ENCODE measurements at places on chromosomes 5 and 9.

DNA sequence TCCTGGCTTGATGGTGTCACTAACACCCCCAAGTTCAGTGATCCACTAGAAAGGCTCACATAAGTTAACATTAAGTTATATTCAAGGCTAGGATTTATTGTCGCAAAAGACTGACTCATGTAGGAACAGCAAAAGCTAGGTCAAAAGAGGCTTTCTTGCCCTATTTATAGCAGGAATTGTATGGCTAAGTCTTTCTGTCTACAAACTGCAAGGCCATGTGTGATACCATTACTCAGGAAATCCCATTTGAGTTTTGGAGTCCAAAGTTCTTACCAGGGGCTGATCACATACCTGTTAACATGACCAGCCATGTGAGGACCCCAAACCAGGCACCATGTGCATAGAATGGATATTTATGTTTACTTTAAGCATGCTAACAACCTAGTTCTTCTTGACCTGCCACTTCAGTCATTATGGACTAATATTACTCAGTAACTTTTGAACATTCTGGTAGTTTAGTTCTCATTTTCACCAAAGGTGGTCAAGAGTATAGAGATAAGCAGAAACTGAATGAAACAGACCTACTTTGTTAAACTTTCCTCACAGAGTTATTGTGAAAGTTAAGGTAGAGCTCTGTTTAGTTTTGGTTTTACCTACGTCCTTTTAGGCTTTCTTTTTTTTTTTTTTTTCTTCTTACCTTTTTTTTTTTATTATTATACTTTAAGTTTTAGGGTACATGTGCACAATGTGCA lies 281.1 kb downstream of the FER start:
- DNase-seq, result no peak

GRCh38 chr9:94882966-94883641 lies 156.6 kb downstream of the AOPEP start:
- DNase-seq, result no peak

- no peak for DNase-seq
Measured at GRCh38 chr9:73871636-73872035, 625.5 kb upstream of the RORB start.

DNA sequence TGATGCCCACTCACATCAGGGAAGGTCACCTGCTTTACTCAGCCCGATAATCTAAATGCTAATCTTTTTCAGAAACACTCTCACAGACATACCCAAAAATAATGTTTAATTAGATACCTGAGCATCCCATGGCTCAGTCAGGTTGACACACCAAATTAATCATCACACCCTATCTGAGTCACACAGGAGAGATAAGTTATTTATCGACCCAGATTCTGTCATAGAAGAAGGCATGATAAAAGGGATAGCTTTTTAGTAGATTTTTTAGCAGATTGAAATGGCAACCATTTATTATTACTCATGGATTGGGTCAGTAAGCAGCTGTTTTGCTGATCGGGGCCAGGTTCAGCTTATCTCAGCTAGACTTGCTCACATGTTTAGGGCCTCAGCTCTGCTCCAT lies 97.8 kb upstream of the TYRP1 start:
- no peak for DNase-seq

DNA sequence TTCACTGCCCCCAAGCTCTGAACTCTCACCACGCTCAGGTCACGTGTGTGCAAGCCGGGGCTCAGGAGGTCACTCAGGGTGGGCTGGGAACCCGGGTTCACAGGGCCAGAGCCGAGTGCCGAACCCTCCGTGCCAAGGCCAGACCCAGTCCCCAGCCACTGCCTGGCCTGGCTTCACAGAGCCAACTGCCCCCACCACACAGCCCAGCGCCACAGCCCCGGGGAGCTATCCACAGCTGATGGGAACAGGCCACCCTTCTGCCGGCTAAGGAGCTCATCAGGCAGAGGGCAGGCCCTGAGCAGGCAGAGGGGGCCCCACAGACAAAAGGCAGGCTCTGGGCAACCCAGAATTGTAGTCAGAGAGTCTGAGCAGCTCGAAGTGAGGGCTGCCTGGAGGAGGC lies 117.0 kb downstream of the VAV2 start:
- no peak for DNase-seq

DNA sequence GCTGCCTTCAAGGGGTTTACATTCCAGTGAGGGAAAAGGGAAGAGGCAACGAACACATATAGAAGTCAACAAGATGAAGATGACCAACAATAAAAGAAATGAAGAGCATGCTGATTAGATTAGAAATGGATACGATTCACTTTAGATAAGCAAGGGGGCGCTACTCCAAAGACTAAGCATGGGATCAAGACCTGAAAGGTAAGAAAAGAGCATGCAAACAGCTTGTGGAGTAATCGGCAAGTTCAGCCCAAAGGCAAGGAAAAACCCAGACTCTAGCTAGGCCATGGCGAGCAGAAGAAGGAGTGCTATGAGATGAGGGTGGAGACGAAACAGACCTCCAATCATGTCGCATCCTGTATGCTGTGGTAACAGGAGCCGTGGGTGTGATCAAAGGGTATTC lies 124.4 kb downstream of the FANCC start:
- no peak for DNase-seq

GRCh38 chr9:36036780-36037548 lies at the start of gene RECK:
TSS of gene RECK (plus strand) at chr9:36036913. CDS start at chr9:36036999, 86 bp downstream.
- DNase-seq, result peak; percentile 68

GRCh38 chr5:33340195-33340594 lies 100.6 kb upstream of the TARS1 start:
- no peak for DNase-seq

GRCh38 chr9:110028271-110028670 lies 179.7 kb downstream of the C9orf152 start:
- no peak for DNase-seq

GRCh38 chr5:131245948-131246347 lies 17.9 kb upstream of the CDC42SE2 start:
- DNase-seq, result no peak

- DNase-seq, result no peak
Measured at GRCh38 chr9:93864032-93864431, 91.1 kb downstream of the BARX1 start.

- no peak for DNase-seq
Measured at GRCh38 chr5:176353533-176353932, 8.0 kb downstream of the KIAA1191 start.

GRCh38 chr5:58804291-58804690 lies 221.4 kb downstream of the RAB3C start:
- no peak for DNase-seq

DNA sequence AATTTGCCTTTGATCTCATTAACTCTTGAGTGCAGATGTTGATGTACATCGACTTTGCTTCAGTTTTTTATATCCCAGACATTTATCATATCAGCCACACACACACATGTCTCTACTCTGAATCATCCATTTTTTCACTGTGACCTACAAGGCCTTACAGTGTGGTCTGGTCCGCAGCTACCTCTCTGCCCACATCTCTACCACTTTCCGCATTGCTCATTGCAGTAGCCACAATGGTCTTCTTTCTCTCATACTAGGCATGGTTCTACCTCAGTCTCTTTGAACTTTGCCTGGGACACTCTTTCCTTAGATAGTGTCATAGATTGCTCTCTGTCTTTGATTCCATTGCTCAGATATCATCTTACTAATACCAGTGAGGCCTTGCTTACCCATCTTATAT lies 87.9 kb upstream of the FSD1L start:
- DNase-seq, result no peak

DNA sequence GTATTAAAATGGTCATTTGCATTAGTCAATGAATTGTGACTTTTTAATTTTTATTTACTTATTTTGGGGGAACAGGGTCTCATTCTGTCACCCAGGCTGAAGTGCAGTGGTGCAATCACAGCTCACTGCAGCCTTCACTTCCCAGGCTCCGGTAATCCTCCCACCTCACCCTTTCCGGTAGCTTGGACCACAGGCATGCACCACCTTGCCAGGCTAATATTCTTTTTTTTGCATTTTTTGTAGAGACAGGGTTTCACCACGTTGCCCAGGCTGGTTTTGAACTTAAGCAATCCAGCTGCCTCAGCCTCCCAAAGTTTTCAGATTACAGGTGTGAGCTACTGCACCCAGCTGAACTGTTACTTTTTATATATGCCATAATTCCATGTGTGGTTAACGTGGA lies 143.4 kb downstream of the FBXL17 start:
- DNase-seq, result no peak

DNA sequence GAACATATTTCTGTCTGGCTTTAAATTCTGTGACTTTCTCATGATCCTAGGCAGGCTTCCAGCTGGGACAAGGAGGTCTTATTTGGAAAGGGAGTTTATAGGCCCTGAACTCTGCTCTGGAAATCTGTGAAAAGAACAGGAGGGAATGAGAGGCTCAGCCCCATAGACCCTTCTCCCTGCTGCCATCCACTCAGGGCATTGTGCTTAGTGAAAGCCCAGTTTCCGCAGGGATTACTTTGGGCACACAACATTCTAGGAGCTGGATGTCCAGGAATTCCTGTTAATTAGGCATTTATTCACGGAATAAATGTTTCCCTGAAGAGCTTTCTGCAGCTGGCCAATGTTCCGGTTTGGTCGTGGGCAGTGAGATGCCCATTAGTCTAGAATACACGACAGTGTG lies 32.7 kb upstream of the COL15A1 start:
- no peak for DNase-seq

DNA sequence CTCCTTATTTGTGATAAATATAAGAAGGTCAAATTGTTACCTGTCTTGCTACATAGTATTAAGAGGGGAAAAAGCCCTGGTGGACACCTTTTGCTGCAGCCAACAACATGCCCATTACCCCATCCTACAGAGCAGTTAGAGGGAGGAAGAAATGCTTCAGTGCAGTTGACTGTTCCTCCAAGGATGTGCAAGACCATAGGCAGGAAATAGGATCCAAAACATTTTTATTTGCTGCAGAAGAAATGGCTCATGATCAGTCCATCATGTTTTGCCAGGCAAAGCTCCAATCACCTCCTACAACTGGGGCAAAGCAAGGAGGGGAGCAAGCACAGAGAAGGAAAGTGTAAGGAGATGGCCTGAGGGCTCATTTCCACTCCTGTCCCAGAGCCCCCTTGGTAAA lies 399.1 kb upstream of the PIK3R1 start:
- DNase-seq, result no peak

GRCh38 chr9:27131731-27132130 lies 22.7 kb downstream of the TEK start:
- DNase-seq, result no peak

- DNase-seq, result peak; percentile 16
Measured at GRCh38 chr5:72347801-72348308, 27.7 kb downstream of the PTCD2 start.

GRCh38 chr9:121059998-121060636 lies 10.0 kb upstream of the C5 start:
- DNase-seq, result no peak

- no peak for DNase-seq
Measured at GRCh38 chr5:151083081-151083676, 2.3 kb upstream of the TNIP1 start.

DNA sequence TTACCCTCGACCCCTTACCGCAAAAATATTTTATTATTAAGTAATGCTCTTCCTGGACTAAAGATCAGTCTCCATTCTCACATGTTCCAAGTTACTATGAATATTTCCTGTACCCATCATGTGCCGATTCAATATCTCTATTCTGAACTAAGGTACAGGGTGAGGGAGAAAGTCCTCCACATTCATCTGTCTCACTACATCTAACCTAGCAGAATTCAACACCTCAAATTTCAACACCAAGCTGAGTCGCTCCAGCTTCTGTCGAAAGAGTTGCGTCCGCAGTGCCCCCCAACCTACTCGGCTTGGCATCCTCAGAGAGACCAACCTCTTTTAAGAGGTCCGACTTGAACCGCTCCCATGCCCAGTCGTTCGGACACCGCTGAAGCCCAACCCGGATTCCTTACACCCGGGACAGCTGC lies 1.0 kb downstream of the CERT1 start:
- peak; percentile 5 for DNase-seq

DNA sequence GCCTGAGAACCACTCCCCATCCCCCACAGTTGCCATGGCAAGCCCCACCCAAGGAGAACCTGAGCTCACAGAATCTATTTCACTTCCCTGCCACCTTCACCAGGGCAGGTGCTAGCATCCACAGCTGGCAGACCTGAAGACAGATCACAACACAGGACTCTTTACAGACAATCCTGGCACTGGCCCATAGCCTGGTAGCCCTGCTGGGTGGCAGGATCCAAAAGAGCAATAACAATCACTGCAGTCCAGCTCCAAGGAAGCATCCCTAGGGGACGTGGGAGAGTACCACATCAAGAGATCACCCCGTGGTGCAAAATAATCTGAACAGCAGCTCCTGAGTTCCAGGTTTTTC lies 463.2 kb upstream of the PIK3R1 start:
- no peak for DNase-seq

DNA sequence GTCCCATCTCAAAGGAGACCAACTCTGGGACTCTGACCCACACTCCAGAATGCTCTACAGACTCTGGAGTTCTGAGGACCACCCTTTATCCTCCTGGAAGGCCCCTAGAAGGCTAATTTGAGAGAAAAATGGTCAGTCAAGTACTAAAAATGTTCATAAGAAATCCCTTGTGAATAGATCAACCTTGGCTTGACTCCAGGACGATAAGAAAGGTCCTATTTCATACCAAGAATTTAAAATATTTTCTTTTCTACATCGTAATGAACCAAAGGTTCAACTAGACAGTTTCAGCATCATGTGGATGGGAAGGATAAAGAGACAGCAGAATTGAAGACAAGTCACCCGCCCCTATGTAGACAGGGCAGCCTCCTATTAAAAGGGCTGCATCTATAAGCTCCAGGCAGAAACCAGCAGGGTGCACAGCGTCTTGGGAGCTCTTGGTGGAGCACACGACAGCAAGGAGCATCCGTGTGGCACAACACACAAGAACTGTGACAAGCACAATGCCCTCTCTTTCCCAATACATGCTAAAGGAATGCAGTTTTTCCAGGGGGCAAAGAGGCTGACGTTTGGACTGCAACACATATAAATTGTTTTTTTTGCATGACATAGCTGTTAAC lies 38.3 kb downstream of the RASEF start:
- no peak for DNase-seq

- no peak for DNase-seq
Measured at GRCh38 chr9:15115041-15115440, 192.0 kb downstream of the TTC39B start.

DNA sequence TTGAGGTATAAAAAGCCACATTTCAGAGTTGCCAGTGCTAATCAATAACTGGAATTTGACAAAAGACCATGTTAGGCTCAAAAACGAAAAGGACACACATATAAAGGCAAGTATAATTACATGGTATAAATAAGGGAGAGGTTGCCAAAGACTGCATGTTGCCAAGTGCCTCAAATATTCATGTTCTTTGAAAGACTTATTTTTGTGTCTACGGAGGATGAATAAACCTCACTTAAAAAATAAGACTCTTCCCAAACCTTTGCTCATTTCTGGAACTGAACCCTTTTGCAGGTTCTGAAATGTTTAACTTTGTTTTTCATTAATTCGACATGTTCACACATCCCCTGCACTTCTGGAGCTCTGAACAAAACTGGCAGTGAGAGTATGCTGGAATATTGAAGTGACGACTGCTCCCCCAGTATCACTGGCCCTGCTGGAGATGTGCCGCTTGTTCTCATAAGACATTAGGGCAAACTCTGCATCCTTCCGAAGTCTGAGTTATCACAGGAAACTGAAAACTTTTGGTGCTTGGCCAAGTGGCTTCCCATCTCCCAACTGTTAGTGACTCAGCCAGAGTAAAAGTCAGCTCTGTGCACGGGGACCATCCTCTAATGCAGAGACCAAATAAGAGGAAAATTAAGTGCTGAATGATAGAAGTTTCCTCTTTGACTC lies 336.8 kb downstream of the GLIS3 start:
- no peak for DNase-seq
